Gastrocnemius medialis (tissue), 4 donors: ENCODE measurements at places on chromosomes 5 and 9. TPM values are rescaled to one million over a fixed set of nuclear protein-coding genes. Genes with fewer than 3 reads are reported as not detected.

CNTLN gene
- total RNA-seq = 1.7 TPM

CXCL14 gene
- 19.3 TPM for total RNA-seq

PSAT1 gene
- not detected for total RNA-seq

- H3K27me3 ChIP-seq = no peaks in the 10 kb centered on the region
- H3K27ac ChIP-seq = no peak overlapping the region
- no peak for DNase-seq
- H3K4me1 ChIP-seq = no peaks in the 10 kb centered on the region
- H3K36me3 ChIP-seq = no peaks in the 10 kb centered on the region
- H3K4me3 ChIP-seq = no peak overlapping the region
These were observed 42.8 kb upstream of the GDNF start for GRCh38 chr5:37882636-37883035.

GRCh38 chr5:78593465-78593864 is 55.1 kb downstream of the LHFPL2 start:
- H3K4me3 ChIP-seq = no peak overlapping the region
- peaks cover 45% of the 10 kb centered on the region for H3K4me1 ChIP-seq
- H3K27ac ChIP-seq = no peak overlapping the region
- H3K36me3 ChIP-seq = no peaks in the 10 kb centered on the region

GRCh38 chr9:129009584-129010141 is 18.5 kb downstream of the SH3GLB2 start:
- peaks cover 72% of the 10 kb centered on the region for H3K36me3 ChIP-seq
- peaks cover 28% of the 10 kb centered on the region for H3K4me1 ChIP-seq
- no peaks in the 10 kb centered on the region for H3K27me3 ChIP-seq
- DNase-seq = no peak
- H3K4me3 ChIP-seq = no peak overlapping the region
